ENCODE measurements at places on chromosomes 13 and 19. TPM values are rescaled to one million over a fixed set of nuclear protein-coding genes. Genes with fewer than 3 reads are reported as not detected.

GRCh38 chr13:110420626-110421025 is 113.5 kb downstream of the COL4A2 start:
- DNase-seq, result no peak

Gene MEDAG
- 10.8 TPM for total RNA-seq

- DNase-seq, result no peak
Measured at GRCh38 chr13:64534302-64534701, 2695.8 kb downstream of the PCDH9 start.

DNA sequence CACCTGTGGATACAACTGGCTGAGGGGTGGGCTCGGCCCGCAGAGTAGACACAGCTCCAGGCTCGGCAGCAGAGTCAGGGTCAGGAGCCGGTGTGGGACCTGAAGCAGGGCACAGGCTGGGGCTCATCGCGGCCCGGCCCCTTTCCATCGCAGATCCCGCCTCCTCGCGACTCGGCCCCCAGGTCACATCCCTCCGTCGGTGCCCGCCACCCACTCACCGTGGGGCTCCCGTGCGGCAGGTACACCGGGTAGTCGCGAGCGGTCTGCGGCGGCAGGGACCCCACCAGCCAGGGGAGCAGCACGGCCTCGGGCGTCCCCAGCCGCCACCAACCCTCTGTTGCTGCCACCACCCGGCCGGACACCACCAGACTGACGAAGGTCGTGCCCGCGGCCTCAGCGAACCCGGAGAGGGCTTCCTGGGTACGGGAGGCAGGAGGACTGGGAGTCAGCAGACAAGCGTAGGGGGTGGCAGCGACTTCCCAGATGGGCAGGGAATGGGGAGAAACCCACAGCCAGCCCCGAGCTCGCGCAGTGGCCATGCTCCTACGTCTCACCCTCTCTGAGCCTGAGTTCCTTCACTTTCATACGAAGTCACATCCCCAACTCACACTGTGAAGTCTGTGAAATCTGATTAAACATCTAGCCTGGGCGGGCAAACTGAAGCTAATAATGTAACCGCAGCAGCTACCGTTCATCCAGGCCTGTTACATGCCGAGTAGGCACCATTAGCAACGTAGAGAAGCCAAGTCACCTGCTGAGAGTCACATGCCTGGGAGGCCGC is 3.7 kb downstream of the FUZ start:
- DNase-seq, result no peak

GRCh38 chr19:58515259-58515658 is 3.5 kb upstream of the SLC27A5 start:
- no peak for DNase-seq

- no peak for DNase-seq
Measured at GRCh38 chr19:32543115-32543900, 37.7 kb upstream of the PDCD5 start.

DNA sequence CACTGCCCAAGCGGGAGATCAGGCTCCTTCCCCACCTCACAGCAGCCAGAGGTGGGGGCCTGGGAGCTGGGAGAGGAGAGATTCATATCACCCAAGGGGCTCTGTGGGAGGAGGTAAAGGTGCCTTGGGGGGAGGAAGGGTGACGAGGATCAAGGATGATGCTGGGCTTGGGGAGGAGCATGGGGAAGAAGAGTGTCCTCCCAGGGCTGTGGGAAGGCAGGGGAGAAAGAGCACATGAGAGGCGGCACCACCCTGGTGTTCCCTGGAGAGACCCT is 82.7 kb downstream of the ANKRD10 start:
- DNase-seq, result no peak
